ENCODE measurements at places on chromosomes 1 and 21.

GRCh38 chr1:68372487-68372886 lies 77.3 kb downstream of the RPE65 start:
- DNase-seq = no peak

DNA sequence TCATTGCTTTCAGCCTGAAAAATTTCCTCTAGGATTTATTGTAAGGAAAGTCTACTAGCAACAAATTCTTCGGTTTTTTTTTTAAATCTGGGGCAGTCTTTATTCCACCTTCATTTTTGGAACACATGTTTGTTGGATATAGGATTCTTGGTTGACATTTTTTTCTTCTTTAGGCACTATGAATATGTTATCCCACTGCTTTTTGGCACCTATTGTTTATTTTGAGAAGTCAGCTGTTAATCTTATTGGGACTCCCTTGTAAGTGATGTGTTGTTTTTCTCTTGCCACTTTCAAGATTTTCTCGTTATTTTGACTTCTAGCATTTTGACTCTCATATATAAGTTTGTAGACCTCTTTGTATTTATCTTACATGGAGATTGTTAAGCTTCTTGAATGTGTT lies 99.3 kb downstream of the NPHS2 start:
- no peak for DNase-seq

DNA sequence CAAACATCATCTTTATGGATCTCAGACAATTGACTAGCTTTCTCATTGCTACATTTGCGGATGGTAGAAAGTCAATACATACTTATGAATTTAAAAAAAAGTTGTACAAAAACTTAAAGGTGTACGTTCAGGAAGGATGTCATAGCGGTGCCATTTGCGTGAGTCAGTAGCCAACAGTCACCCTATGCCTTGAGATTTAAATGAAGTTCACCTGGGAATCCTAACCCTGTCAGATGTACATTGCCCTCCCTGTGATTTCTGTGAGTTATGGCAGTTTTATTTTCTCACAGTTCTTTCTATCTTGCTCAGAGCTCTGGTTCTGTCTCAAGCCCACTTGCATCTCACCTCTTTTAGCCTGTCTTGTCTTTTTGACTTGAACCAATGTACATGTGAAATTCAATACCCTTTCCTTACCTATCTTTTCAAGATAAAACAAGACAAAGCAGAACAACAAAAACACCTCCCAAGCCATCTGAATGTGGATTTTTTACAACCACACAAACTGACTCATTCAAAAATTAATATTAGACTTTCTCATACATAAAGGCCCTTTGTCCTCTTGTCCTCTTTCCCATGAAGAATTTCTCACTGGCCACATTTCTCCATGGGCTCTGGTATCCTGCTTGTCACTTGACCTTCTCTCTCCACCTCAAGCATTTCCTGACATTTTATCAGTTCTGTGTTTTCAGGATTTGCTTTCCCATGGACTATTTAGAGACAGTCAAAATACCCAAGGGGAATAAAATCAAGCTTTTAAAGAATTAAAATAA lies 25.3 kb upstream of the ZNF697 start:
- no peak for DNase-seq

- no peak for DNase-seq
Observed at GRCh38 chr1:156995412-156995811, 50.1 kb downstream of the ARHGEF11 start.

- DNase-seq = peak; percentile 26
Observed at GRCh38 chr1:207811920-207812720, 60.3 kb downstream of the CD46 start.

DNA sequence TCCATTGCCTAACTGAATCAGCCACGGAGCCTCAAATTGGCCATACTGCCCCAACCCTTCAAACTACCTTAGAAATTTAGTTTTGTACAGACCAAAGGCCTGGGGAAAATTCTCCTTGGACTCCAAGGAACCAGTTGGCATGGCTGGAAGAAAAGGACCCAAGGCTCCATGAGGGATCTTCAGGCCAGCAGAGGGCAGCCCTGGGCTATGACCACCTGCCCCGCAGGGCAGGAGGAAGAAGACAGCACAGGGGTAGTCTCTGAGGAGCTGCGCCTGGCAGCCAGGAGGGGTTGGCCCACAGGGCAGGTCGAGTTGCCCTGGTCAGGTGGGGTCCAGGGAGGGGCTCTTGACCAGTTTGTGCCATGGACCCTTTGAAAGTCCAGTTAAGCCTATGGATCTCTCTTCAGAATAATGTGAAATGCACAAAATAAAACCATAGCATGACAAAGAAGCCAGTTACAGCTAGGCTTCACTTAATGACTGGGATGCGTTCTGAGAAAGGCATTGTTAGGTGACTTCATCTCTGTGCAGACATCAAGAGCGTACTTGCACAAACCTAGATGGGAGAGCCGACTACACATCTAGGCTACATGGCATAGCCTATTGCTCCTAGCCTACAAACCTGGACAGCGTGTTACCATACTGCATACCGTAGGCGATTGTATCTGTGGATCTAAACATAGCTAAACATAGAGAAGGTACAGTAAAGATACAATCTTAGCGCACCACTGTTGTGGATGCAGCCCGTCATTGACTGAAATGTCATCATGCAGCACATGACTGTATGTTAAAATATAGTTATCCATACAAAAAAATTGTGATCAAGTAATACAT lies 26.1 kb downstream of the CACNA1S start:
- peak; percentile 56 for DNase-seq

DNA sequence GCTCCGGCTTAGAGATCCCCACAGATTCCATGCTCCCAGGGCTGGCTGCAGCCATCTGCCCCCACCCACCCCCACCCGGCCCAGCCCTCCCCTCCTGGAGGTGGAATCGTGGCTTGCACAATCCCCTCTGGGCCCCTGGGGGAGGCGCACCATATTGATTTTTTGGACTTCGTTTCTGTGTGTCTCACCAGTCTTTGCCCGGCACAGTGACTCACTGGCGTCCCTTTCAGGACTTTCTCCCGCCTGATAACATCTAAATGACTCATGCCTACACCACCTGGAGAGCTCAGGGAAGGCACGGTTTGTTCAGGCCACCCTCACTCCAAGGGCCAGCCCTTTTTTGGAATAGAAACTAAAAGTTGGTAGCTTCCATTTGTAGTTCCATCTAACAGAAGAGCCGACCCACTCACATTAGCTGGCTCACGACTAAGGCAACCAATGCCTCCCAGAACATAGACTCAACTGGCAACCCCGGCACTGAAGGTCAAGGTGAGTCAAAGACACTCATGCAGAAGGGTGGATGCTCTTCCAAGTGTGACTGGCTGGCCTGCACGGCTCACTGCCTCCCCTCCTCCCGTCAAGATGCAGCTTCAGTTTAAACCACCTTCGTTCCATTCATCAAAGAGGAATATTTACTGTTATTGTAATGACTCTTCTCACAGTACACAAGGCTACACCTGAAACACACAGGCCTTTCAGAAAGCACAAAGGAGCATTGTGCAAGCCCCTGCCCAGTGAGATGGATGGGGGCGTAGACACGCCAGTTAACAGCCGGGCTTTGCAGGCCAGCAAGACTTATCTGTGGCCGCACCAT lies 18.1 kb upstream of the ETS2 start:
- DNase-seq = no peak
